ENCODE measurements at places on chromosomes 13 and 19. TPM values are rescaled to one million over a fixed set of nuclear protein-coding genes. Genes with fewer than 3 reads are reported as not detected.

DNA sequence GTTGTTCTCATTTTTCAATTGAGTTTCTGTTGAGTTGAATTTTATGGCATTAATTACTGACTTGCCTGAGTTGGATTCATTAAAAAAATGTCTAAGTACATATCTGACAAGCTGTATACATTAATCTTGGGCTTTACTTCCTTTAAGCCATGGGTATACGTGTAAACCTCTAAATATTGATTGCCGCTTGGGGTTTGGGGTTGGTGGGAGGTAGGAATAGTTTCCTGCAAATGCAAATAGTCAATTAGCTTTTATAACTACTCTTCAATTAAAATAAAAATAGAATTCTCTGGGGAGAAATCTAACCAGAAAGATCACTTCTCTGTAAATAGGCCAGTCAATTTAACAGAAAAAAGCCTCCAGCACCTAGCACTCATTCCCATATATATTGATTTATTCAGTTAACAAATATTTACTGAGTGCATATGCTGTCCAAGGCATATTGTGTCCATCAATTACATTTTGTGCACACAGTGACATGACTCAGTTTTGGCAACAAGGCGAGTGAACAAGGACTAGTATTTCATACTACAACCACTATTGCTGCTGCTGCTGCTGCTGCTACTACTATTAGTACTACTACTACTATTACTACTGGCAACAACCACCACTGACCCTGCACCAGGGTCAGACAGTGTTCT lies 306.8 kb downstream of the RFC3 start:
- no peak for DNase-seq

- DNase-seq, result no peak
These were observed 44.0 kb upstream of the KPNA3 start for GRCh38 chr13:49836516-49836915.

DNA sequence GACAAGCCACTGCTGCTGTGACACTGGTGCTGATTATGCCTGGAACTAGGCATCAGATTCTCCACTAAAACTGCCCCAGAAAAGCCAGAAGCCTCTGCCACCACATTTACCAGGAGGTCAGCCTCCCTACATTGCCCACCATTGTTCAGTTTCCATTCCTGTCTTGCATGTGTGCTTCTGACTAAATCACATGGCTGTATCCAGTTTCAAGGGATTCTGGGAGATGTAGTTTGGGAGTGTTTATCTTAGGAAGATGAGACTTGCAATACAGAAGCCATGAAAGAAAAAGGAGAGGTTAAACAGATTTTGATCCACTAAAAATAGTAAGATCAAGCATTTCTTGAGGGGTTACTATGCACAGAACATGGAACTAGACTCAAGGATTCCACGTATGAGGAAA lies 40.7 kb upstream of the SERPINE3 start:
- no peak for DNase-seq

DNA sequence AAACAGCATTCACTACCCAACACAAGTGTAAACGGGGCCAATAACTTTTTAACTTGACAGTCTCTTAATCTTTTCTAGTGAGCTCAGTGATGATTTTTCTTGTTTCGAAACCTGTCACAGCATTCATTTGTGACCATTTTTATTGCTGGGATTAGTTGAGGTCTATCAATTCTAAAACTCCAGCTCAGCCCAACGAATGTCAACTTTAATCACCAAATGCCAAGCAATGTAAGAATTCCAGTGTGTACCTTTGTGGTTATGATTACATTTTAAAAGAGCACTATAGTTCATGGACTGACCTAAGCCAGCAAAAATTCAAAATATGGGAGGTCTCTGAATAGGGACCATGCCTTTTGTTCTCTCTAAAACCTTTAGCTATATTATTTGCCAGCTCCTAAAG lies 694.3 kb upstream of the SGCG start:
- DNase-seq, result no peak

DNA sequence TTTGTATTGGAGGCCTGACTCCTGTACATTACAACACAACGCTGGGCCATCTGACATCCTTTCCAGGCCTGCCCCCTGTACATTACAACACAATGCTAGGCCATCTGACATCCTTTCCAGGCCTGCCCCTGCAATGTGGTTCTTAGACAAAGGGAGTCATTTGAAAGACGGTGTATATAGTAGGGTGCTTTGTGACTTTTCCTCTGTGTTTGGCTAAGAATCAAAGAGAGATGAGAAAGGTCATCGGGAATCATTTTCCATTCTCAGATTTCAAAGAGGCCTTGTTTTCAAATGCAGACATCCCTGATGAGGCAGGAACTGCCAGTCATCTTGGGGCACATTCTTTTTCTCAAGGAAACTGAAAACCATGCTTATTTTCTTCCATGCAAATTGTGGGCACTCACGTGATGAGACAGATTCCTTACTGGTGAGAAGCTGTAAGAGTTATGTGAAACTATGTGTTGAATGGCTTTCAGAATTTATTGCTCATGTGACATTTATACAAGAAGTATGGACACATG lies 551.6 kb downstream of the MYO16 start:
- no peak for DNase-seq

ZNF667 gene
- 31.8 TPM for total RNA-seq

DNA sequence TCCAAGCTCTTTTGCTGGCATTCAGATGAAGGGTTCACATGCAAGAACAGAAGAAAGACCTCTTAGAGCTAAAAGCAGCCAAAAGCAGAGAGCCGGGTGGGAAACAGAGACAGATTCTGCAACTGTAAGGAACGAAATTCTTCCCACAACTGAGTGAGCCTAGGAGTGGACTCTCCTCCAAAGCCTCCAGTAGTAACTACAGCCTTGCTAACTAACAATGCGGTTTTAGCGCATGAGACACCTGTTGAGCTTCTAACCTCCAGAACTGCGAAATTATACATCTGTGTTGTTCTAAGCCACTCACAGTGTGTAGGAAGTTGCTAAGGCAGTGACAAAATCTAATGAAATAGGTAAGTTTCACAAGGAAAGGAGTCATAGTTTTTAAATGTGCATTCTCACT lies 98.1 kb upstream of the SLITRK1 start:
- no peak for DNase-seq

DNA sequence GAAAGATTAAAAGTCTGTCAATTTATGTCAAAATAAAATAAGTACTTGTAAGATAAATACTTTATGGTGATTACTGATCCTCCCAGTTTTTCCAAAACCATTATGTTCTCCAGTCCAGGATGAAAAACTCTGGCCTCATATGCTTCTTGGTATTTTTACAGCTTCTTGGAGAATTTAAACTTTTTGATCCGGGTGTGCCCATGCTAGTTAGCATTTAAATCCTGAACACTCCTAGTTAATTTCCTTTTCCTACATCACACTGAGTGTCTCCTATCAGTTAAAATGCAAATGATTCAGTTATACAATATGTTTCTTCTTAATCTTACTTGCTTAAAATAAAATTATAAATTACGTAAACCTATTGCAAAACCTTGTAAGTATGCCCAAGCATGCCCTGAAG lies 499.9 kb upstream of the SLITRK6 start:
- DNase-seq, result no peak

- DNase-seq, result no peak
These were observed 6.1 kb upstream of the GMIP start for GRCh38 chr19:19649580-19649995.

DNA sequence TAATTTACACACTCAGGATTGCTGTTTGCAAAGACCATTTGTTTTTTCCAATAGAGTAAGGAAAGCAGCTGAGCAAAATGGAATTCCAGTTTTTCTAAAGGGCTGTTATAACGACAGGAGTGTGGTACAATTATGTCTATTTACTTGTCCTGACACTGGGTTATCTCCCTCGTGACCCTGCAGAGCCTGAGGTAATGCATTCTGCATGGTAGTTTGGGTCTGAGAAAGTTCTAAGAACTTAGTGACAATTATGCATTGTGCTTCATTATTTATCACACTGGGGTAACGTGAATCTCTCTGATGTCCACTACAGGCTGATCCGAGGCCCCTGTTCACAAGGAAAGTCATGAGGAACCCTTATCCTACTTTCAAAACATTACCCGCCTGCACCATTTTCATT lies 50.7 kb upstream of the EDNRB start:
- no peak for DNase-seq

DNA sequence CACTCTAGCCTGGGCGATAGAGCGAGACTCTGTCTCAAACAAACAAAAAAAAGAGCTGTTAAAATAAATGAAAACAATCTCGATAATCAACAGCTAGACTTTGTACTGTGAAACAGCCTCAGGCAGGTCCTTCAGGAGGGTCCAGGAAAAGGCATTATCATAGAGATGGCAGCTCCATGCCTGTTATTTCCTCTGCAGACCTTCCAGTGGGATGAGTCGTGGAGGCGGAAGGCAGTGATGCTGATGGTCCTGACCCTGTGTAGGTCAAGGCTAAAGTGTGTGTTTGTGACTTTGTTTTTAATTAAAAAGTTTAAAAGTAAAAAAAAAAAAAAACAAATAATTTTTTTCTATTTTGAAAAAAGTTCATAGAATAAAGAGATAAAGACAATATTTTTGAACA lies 117.4 kb downstream of the TNFRSF19 start:
- DNase-seq, result no peak

GRCh38 chr13:62850331-62850730 lies 1434.7 kb upstream of the PCDH20 start:
- DNase-seq, result no peak

DNA sequence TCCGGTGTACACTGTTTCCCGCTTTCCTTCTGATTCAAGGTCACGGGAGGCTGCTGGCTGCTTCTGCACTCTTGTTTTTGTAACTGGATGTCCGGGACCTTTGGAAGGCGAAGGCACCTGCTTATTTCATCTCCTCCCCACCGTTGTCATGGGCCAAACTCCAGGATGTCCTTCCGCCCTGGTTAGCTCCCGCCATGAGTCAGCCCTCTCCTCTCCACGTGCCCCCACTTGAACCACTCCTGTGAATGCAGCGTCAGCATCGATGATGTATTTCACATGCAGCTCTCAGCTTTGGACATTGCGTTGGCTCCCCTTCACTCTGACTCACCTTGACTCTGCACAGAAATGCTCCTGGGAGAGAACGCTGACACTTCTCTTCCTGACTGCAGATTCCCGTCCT lies 5.5 kb upstream of the GALP start:
- DNase-seq, result no peak

CEACAM7 gene
- total RNA-seq, result not detected

CD33 gene
- 5.3 TPM for total RNA-seq

CYP2A7 gene
- total RNA-seq, result 1.1 TPM

DNA sequence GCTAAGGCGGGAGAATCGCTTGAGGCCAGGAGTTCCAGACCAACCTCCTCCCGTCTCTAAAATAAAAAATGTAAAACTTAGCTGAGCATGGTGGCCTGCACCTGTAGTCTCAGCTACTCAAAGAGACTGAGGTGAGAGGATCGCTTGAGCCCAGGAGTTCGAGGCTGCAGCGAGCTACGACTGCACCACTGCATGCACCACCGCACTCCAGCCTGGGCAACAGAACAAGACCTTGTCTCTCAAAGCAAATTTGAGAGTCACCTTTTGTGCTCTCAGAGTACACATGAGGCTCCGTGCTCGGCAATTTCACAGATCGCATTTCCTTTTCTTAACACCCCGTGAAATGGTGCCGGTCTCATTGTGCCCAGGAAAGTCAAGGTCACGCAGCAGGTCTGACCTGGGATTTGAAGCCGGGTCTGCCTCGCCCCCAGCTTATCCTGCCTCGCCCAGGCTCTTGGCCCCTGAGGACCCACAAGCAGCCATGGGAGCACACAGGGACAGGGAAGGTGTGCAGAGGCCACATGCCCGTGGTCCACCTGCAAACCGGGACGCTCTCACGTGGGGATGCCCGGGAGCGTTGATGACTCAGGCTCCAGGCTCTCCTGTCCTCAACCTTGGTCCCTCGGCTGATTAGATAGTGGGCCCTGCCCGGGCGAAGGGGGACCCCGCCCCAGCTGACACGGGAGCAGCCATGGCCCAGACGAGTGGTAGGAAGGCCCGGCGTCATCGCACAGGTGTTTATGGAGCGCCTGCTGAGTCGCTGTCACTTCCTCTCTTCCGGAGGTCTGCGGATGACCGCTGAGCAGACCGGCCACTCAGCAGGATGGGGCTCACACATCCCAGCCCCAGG lies 1.1 kb upstream of the SMIM24 start:
- no peak for DNase-seq

DNA sequence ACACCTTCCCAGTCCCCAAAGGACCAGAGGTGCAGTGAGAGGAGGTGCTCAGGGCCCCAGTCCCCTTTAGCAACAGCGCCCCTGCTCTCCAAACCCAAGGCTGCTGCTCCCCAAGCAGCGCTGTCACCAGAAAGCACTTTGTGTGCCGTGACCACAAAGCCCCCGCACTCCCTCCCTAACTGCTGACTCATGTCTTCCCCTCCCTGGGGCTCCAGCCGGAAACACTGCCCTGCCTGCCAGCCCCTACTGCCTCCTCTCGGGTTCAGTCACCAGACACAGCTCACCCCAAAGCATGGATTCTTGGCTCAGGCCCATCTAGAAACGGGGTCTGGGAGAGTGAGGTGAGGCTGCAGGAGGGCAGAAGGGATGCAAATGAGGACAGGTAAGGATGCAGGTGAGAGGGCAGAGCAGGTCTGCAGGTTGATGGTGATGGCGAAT lies 4.9 kb upstream of the TNFSF14 start:
- peak; percentile 36 for DNase-seq

DNA sequence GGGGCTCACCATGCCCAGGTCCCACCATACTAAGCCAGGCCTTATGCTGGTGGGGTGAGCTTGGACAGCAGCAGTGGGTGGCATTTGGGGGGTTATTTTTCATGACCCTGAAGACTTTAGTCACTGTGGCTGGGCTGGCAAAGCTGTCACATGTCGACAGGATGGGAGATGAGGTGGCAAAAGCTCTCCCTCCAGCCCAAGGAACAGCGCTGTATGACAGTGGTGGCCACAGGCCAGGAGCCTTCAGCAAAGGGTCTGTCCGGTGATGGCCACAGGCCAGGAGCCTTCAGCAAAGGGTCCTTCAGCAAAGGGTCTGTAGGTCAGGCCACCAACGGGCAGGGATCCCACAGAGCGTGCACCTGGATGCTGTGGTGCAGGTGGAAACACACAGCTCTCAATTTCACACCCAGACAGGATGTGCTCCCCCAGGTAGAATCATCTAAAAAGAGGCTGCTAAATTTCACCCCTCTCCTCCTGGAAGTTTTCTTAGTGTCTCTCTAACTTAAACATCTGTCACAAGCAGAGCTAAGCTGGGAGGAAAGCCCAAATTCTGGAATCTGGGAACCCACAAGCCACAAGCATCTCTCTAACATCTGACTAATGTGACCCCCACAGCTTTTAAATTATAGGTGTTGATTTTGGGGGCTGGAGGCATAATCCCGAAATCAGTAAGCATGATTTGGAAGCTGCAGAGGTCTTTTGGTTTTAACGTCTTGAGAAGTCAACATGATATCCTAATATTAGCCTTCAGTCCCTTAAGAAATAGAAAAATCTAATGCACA lies 23.0 kb downstream of the COL4A1 start:
- no peak for DNase-seq

IRGC gene
- total RNA-seq, result not detected

- no peak for DNase-seq
These were observed 136.4 kb downstream of the STOML3 start for GRCh38 chr13:38854226-38854625.

DNA sequence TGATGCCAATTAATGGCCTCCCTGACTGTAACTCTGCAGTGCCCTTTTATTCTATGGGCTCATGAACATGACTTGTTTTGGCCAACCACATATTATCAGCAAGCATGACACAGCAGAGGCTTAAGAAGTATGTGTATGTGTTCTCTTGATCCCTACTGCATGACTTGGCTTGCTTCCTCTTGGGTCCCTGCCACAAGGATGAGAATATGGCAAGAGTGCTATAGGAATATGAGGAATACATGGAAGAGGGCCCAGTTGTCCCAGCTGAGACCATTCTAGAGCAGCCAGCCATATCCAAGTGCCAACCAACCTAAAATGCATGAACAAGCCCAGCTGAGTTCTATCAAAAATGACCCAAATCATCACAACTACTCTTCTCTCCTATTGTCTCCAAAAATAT lies 576.7 kb upstream of the PCDH9 start:
- no peak for DNase-seq

Measured in dorsolateral prefrontal cortex (tissue), 122 donors.